ENCODE measurements at places on chromosomes 1 and 21.
A peak's percentile ranks its signal among the peaks of the same experiment; 100 is the strongest.

GRCh38 chr1:36080236-36080635, 3.7 kb upstream of the TEKT2 start:
- no peak for DNase-seq

DNA sequence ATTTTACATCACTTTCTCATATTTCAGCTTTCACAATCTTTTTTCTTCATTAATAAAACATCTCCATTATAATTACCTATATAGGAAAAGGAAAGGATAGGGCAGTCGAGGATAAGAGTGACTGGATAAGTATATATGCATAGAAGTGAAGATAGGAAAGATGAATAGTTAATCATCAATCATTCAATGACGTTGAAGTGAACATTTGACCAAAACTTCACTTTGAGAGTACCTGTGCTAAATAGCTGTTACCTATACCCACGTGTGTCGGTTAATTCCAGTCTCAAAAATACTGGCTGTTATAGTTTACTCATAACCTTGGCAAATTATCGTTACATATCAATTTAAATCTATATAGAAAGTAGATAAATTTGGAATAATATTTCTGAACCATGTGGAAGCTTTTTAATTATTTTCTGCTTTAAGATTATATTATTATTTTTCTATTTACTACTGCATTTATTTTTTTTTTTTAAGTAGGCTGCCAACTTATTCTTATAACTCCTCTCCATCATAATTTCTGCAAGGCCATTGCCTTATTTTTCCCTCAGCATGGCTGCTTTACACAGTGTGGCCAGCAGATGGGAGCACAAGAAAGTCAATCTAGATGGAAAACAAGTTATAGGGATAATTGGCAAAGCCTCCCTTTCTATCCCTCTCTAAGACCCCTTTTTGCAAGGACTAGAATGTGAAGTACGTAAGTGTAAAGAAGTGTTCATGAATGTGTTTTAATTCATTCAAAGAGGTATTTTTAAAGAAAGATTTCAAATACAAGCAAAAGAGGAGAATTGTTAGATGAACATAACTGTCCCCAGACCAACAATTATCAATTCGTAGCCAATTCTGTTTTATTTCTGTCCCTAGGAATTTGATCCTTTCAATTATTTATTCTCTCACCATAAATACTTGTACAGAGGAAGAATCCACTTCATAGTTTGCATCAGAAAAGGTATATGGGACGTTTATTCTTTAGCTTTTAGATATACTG, 290.4 kb downstream of the KCNT2 start:
- DNase-seq: no peak

GRCh38 chr1:156692925-156693847, 12.2 kb downstream of the CRABP2 start:
- no peak for DNase-seq

DNA sequence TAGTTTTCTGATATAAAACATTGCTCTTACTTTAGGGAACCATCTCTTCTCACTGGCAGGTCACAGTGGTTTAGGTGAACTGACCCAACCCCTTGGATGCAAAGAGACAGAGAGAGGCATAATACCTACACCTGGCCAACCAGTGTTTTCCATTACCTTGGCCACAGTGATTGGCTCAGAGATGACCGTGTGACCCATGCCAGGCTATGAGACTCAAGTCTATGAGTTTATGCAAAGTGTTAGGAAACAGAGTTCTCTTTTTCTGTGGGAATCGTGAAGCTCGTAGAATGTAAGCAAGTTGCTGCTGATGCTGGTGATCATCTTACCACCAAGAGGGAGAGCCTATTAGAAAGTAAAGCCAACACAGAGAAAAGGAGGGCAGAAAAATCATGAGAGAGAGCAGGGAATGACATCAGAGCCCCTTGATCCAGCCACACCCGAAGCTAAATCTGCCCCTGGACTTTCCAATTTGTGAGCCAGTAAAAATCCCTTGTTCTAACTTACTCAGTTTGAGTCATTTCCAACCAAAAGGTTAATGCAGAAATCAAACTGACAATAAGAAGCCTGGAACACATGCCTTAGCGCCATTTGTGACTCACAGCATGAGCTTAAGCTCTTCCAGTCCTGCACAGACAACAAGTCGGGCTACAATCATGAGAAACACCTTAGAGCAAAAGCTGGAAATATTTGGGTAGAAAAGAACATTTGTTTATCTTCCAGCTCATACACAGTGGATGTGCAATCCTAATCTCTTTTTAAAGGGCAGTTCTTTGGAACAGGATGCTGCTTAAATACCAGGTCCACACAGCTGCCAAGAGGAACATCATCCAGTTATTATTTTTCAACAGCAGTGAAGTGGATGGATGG, 81.3 kb upstream of the KAZN start:
- peak; percentile 52 for DNase-seq

DNA sequence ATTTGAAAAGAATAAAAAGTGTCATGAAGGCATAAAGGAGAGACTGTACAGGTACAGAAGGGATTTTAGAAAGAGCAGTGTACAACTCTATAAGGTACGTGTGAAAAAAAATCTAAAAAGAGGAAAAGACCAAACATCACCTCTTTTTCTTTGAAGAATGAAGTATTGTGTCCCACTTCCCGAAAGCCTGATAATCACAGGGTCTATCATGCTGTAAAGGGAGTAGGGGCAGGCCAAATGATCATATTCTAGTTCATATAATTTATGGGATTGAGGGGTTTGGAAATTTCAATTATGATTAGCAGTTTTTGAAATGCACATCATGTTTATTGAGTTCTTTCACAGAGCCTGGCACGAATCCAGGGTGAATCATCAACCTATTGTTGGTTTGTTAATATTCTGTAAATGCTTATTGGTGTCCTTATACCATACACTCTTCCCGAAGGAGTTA, 910 bp upstream of the RERE start:
- peak; percentile 39 for DNase-seq

- DNase-seq: peak; percentile 9
These were observed 81.5 kb downstream of the NDUFS5 start for GRCh38 chr1:39107341-39108290.

Measured in inflammatory macrophage treated with lipopolysaccharide for 4 hours (primary cell).